Liver (tissue), 10 donors: ENCODE measurements at places on chromosomes 3 and 15. TPM values are rescaled to one million over a fixed set of nuclear protein-coding genes. Genes with fewer than 3 reads are reported as not detected.

DNA sequence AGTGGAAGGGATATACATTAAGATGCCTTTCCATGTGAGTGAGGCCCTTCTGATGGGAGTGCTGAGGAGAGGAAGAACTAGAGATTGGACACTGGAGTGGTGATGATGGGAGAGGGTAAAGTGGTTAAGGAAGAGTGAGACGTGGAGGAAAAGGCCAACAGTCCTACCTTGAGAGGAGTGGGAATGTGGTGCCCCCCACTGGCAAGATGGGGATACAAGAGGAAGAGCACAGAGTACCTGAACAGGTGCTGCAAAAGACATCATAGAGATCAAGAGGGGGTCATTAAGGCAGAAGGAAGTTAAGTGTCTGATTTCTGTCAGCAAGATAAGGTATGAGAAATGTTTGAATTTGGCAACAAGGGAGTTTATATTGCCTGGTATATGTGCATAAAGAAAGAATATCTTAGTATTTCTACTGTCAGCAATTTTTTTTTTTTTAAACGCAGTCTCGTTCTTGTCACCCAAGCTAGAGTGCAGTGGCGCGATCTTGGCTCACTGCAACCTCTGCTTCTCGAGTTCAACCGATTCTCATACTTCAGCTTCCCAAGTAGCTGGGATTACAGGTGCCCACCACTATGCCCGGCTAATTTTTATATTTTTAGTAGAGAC lies 34.0 kb downstream of the ARIH2 start:
- H3K27me3 ChIP-seq = no peaks in the 10 kb centered on the region
- H3K36me3 ChIP-seq = peaks cover 3% of the 10 kb centered on the region
- peak; percentile 48 for DNase-seq
- no peaks in the 10 kb centered on the region for H3K4me1 ChIP-seq
- no peak overlapping the region for H3K4me3 ChIP-seq

The FOXB1 gene
- not detected for polyA plus RNA-seq

The PRSS50 gene
- 0.02 TPM for polyA plus RNA-seq

The TEX264 gene
- 48.4 TPM for polyA plus RNA-seq

DNA sequence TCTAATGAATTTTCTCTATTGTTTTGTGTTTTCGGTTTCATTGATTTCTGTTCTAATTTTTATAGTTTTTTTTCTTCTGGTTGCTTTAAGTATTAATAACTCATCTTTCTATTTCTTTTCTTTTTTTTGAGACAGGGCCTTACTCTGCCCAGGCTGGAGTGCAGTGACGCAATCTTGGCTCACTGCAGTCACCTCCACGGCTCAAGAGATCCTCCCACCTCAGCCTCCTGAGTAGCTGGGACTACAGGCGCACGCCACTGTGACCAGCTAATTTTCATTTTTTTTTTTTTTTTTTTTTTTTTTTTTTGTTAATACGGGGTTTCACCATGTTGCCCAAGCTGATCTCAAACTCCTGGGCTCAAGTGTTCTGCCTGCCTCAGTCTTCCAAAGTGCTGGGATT lies 14.5 kb downstream of the KBTBD8 start:
- no peaks in the 10 kb centered on the region for H3K27me3 ChIP-seq
- no peaks in the 10 kb centered on the region for H3K4me1 ChIP-seq
- H3K4me3 ChIP-seq = no peak overlapping the region

DNA sequence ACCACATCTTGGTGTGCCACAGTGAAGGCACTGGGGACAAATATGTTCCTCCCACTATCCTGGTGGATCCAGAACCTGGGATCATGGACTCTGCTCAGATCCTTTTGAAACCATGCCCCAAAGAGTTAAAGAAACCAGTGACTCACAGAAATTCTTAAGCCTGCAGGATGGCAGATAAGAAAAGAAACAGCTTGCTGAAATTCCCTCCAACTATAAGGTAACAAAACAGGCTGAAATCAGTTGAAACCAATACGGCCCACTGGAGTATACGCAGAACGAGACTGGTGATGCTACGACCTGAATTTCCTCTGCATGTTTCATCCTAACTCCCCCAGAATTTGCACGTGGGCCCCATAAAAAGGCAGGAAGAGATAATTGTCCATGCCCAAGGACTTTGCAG lies 209.6 kb downstream of the TJP1 start:
- H3K27ac ChIP-seq = no peak overlapping the region
- DNase-seq = no peak
- H3K27me3 ChIP-seq = peaks cover 2% of the 10 kb centered on the region
- no peak overlapping the region for H3K4me3 ChIP-seq

DNA sequence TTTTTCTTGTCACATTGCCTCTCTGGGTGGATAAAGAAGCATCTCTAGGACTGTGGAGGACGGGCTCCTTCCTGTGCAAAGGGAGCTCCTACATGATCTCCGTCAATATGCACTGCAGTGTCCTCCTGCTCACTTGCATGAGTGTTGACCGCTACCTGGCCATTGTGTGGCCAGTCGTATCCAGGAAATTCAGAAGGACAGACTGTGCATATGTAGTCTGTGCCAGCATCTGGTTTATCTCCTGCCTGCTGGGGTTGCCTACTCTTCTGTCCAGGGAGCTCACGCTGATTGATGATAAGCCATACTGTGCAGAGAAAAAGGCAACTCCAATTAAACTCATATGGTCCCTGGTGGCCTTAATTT lies 478 bp downstream of the GPR15 start:
- no peaks in the 10 kb centered on the region for H3K4me1 ChIP-seq
- DNase-seq = no peak
- H3K4me3 ChIP-seq = no peak overlapping the region

- no peak overlapping the region for H3K27ac ChIP-seq
- H3K36me3 ChIP-seq = no peaks in the 10 kb centered on the region
- H3K27me3 ChIP-seq = peaks cover 13% of the 10 kb centered on the region
- no peak for DNase-seq
- H3K4me1 ChIP-seq = peaks cover 7% of the 10 kb centered on the region
These were observed 42.6 kb upstream of the POLG start for GRCh38 chr15:89377024-89377841.

The PAQR5 gene
- polyA plus RNA-seq = 0.22 TPM

The RBSN gene
- polyA plus RNA-seq = 10.0 TPM

The GRK7 gene
- polyA plus RNA-seq = not detected

GRCh38 chr3:163878396-163878795 lies 1199.9 kb downstream of the SI start:
- no peak overlapping the region for H3K4me3 ChIP-seq
- H3K27me3 ChIP-seq = no peaks in the 10 kb centered on the region
- no peaks in the 10 kb centered on the region for H3K4me1 ChIP-seq
- DNase-seq = no peak
- H3K36me3 ChIP-seq = no peaks in the 10 kb centered on the region

GRCh38 chr3:157982359-157982758 lies 123.9 kb downstream of the SHOX2 start:
- H3K27ac ChIP-seq = no peak overlapping the region
- no peaks in the 10 kb centered on the region for H3K4me1 ChIP-seq
- DNase-seq = no peak
- no peaks in the 10 kb centered on the region for H3K36me3 ChIP-seq

GRCh38 chr15:60414016-60414682 lies 16.4 kb upstream of the ANXA2 start:
- H3K4me3 ChIP-seq = no peak overlapping the region
- no peaks in the 10 kb centered on the region for H3K36me3 ChIP-seq
- no peak for DNase-seq
- H3K27me3 ChIP-seq = no peaks in the 10 kb centered on the region
- H3K27ac ChIP-seq = no peak overlapping the region
- no peaks in the 10 kb centered on the region for H3K4me1 ChIP-seq

The DAPK2 gene
- 1.0 TPM for polyA plus RNA-seq
